ENCODE measurements at places on chromosomes 4 and X.
A peak's percentile ranks its signal among the peaks of the same experiment; 100 is the strongest.

DNA sequence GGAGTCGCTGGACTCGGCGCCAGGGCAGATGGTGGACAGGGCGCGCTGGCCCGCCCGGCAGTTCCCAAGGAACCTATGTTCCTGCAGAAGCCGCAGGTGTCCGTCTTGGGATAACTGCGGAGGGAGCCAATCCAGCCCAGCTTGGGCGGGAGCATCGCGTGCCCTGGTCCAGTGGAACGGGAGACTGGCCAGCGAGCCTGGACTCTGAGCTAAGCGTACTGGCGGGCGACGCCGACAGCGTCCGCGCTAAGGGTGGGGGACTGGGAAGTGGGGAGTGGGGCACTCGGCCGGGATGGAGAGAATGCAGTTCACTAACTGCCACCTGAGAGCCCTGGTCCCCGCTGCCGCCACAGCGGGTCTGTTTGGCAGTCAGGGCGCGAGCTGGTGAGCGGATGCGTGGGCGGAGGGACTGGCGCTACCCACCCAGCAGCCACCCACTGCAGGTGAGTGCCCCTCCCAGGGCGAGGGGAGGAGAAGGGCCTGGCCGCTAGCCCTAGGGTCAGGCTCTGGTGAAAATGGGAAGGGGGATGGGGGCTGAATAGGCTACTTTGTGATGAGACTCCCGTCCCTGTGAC lies 1.3 kb upstream of the MAMLD1 start:
- no peak for DNase-seq

DNA sequence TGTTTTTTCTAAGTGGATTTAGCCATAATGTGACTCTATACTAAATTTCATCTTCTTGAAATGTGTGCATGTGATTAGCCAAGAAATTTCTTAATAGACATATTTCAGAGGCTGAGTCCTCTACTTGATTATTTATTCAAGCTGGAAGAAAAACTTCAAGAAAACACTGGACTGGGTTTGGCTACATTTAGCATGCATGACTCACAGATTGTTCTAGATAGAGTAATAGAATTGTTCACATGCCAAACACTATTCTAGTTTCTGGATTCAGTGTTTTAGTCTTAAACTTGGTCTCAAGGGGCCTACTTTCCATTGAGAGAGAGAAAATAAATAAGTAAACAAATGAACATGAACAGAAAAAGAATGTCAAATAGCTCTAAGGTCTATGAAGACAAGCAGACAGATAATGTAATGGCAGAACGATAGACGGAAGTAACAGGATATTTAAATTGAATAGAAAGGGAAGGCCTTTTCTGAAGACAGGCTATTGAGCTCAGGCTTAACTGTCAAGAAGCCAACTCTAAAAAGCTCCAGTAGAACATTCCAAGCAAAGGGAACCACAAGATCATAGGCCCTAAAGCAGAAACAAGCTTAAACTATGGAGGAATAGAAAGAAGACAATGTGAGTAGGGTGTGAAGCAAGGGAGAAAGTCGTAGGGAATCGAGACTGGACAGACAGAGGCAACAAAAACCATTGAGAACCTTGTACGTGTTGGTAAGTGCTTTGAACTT lies 104.6 kb downstream of the TMEM144 start:
- DNase-seq, result no peak

GRCh38 chr4:100177126-100177525 lies 13.1 kb downstream of the DDIT4L start:
- no peak for DNase-seq

GRCh38 chr4:159534655-159535054 lies 431.8 kb downstream of the RAPGEF2 start:
- DNase-seq, result no peak

- DNase-seq, result no peak
Observed at GRCh38 chr4:167049257-167049656, 185.0 kb downstream of the SPOCK3 start.

DNA sequence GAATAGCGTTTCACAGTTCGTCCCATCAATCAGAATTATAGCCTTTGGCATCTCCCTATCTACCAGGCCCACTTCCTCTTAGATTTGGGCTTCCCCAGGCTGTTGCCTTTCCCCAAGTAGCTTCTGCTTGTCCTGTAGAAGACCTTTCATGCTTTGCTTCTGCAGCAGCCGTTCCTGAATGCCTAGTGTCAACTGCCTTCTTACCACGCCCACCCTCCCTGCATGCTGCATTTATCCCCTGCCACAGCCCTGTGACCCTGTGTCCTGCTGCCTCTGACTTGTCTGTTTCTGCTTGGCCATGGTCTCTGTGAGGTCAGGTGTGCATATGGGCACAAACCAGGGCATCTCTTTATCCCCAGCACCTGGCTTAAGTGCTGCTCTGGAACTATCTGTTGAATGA lies 56.3 kb downstream of the HTT start:
- DNase-seq, result no peak

DNA sequence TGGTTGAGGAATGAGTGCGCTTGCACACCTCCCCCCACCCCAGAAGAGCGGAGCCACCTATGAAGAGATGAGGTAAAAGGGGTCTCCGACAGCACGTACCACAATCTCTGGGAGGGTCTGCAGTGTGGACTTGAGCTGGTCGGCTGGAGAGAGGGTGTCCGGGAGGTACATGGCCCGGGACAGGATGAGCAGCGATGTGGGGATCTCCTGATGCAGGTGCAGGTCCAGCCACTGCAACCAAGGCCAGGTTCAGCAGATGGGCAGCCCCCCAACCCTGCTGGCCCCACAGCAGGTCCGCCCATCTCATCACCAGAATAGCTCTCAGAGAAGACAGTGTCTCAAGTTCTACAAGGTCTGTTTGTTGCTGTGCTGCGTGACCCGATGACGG lies 30.4 kb downstream of the FGFR3 start:
- no peak for DNase-seq

DNA sequence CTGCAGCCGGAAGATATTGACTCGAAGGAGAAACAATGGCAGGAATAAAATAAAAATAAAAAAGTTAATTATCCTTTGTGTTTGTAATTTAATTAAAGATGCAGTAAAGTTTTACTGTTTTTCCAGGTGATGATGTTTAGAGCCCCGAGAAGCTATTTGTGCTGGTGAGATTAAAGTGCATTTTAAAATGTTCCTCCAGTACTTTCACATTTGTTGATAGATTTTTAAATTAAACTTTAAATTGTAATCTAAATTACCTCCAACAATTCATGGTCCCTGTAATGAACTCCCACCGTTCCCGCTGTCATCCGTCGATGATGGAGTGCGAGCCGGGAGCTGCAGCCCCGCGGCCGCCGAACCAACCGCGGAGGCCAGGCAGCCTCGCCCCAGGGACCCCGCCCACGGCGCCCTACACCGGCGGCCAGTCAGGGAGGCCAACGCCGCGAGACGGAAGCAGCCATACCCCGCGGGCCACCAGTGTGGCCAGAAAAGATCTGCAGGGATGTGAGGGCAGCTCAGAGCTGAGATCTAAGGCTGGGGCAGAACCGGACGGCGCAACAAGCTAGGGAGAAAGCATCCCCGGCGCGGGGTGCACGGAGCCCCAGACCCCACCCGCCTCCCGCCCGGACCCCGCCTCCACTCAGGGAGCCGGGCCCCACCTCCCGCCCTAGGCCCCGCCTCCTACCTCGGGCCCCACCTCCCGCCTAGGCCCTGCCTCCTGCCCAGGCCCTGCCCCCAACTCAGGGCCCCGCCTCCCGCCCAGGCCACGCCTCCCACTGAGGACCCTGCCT lies 104.0 kb downstream of the FAM53A start:
- peak; percentile 98 for DNase-seq

DNA sequence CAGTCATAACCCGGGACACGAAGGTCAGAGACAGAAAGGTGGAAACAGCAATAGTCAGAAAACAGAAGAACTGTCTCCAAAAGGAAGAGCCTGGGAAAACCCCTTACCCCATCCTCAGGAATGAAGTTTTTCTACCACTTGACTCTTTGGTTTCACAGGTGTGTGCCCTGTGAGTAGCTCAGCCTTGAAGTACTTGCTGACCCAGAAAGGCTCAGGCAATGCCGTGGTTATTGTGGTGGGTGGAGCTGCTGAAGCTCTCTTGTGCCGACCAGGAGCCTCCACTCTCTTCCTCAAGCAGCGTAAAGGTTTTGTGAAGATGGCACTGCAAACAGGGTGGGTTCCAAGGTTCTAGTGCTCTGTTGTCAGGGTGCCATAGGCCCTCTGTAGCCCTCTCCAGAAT lies 24.4 kb downstream of the DGAT2L6 start:
- DNase-seq, result no peak

GRCh38 chrX:1679238-1679637 lies 64.4 kb downstream of the ASMT start:
- no peak for DNase-seq

DNA sequence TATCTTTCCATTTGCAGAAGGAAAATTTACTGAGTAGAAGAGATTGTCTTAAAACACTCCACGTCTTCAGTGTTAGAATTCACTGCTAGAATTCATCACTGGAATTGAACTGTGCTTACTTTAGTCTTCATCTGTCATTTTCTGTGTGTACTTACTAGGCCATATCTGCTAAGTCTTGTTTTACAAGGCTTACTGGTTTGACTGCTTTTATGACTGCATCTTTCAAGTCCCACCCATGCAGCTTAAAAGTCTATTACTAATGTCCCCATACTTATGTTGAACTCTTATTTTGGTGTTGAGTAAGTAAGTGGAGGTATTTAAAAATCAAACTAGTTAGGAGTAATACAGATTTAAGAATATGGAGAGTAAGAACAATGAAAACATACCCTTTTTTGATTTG lies 14.6 kb downstream of the CLCN3 start:
- no peak for DNase-seq

DNA sequence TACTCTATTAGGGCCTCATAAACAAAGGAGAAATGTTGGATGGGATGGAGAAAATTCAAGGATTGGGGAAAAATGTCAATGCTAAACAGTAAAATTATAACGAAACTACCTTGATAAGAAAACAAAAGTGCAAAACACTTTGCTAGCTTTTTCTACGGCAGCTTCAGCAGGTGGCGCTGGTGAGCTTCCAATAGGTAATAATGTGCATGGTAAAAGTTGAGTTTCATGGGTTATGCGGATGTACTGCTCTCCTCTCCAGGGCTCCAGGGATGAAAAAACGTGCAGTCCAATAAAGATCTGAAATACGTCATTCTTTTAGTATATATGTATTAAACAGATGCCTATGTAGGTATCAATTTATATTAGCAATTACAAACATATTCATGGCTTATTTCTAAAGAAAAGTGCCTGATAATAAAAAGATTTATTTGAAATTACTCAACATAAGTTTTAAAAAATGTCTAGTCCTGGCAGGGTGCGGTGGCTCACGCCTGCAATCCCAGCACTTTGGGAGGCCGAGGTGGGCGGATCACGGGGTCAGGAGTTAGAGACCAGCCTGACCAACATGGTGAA lies 239.6 kb downstream of the GRXCR1 start:
- peak; percentile 73 for DNase-seq

DNA sequence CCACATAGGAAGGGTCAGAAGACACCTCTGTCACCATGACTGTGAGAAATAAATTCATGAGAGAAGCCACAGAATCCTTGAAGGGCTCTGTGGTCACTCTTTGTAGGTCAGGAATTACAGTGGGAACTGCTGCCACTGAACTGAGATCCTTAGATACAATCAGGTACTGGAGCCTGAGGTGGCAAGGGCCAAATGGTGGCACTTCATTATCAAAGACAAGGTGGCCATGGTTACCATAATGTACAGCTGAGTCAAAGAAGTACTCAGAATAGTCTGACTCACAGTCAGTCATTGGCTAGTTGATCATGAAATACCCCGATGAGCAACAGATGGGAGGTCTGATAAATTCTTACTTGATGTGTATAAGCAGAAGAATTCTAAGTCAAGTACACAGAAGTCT lies 131.9 kb downstream of the RTL3 start:
- DNase-seq, result no peak

DNA sequence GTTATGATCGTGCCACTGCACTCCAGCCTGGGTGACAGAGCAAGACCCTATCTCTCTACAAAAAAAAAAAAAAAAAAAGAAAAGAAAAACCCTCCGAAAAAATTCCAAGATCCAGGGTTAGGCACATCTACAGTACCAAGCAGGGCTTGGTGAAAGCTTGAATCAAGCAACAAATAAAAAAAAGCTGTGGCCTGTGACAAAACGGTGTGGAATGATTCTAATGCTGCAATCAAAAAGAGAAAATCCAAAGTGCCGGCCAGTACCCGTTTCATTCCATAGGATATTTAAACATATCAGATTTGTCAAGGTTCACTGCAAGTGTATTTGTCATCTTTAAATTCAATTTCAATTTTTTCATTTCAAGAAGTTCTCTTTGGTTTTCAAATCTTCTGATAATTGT lies 20.5 kb downstream of the RWDD4 start:
- no peak for DNase-seq
